ENCODE measurements at places on chromosomes 2 and 18.

DNA sequence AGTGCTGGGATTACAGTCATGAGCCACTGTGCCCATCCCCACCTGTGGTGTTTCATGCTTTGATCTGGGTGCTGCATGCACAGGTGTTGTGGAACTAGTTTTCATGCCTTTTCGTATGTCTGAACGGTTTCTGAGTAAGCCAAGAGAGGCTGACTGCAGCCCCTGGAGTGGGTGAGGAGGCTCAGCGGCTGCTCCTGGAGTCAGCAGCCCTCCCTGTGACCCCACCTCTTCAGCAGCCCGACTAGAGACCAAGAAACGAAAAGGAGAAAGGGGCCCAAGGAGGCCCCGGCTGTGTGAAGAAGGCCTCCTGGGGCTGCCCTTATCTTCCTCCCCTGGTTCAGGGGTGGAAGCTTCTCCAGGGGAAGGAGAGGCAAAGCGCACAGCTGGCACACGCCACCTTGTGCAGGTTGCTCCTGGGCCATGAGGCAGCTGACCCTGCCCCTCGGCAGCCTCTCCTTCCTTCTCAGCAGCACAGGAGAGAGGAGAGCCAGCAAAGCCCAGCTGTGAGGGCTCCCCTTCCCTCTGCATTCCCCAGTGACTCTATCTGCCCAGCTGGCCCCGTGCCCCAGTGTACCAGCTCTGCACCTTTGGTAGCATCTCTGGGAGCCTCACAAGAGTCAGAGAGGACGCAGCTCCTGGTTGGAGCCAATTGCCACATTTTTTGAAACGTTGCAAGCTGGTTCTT, 182.5 kb upstream of the HS6ST1 start:
- DNase-seq: no peak

DNA sequence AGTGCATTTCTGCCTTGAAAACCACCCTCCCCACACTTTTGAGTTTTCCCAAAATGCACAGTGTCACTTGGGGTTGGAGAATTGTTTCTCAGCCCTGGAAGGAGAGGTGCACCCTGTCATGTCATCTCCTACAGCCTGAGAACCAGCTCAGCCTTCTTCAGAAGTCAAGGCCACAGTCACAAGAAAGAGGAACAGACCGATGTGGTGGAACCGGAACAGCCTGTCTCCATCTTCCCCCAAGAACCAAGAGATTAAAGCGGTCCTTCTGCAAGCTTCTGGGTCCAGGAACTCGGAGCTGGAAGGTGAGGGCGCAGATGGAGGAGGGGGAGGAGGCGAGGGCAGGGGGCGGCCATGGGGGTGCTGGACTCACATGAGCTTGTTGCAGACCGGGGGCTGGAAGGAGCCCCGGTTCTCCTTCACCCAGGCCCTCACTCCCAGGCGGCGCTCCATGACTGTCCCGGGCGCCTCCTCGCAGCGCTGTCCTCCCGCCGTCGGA, 248 bp downstream of the HAAO start:
- DNase-seq: peak; percentile 34

GRCh38 chr2:236464140-236464539, 105.5 kb upstream of the ACKR3 start:
- DNase-seq: peak; percentile 3

DNA sequence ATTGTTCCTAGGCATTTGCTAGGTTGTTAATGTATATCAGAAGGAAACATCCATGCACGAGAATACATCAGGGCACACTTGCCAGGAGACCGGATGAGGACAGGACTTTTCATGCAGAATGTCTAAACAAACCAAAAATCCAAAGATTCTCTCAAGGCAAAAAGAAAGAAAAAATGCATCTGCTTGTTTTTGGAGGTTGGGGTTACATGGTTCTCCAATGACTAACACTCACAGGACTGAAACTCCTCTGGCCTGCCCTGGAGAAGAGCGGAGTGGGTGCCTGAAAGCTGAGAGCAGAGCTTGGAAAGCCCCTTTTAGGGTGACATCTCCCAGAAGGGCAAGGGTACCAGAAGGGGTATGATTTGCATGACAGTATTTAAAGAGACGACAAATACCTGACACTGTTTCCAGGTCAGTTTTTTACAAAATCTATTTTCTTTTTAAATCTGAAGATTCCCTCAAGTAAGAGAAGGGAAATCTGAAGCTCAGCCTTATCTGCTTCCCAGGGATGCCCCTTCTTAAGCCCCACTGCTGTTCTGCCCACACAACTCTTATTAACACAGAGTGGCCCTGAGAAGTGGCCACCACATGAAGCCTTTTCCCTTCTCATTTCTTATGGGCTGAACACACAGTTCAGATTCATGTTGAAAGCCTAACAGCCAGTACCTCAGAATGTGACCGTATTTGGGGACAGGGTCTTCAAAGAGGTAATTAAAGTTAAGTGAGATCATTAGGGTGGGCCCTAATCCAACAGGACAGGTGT, 216.4 kb downstream of the STK39 start:
- peak; percentile 85 for DNase-seq

All from fibroblast of skin of scalp (primary cell).